ENCODE measurements at places on chromosomes 4 and X.

DNA sequence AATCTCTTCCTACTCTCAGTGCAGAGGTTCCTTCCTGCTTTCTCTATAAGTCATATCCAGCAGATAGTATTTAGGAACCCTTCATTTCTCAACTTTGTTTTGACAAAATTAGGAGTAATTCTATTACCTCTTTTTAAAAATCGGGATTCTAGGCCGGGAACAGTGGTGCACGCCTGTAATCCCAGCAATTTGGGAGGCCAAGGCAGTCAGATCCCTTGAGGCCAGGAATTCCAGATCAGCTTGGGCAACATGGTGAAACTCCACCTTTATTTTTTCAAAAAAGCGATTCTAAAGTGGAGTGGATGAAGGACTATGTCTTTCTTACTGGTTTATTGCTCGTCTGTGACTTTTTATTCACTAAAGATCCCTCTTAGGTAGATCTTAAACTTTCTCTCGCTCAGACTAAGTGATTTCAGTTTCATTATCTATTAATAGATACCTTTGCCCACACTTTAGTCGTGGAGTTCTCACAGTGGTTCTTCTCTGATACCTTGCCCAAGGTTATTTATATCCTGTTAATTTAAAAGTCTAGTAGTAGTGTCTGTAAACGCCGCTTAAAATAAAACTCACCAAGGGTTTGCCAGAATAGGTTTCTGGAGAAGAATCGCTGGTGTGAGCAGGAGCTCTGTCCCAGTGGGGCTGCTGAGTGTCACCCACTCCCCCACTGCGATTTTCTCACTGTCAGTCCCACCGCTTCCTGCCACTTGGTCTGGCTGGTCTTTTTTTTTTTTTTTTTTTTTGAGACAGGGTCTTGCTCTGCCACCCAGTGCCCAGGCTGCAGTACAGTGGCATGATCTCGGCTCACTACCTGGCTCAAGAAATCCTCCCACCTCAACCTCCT lies 27.0 kb upstream of the TMEM131L start:
- no peak for DNase-seq

- no peak for DNase-seq
Measured at GRCh38 chr4:169985881-169986280, 40.3 kb downstream of the MFAP3L start.

- DNase-seq, result no peak
Measured at GRCh38 chrX:149825424-149825823, 43.7 kb downstream of the MAGEA9 start.

- no peak for DNase-seq
Measured at GRCh38 chrX:132704769-132705168, 215.9 kb upstream of the MBNL3 start.

- DNase-seq, result peak; percentile 69
Measured at GRCh38 chrX:150365990-150366911, 3.1 kb downstream of the MAMLD1 start.

- peak; percentile 29 for DNase-seq
Measured at GRCh38 chr4:77697860-77698590, 92.4 kb downstream of the CXCL13 start.

GRCh38 chr4:13522282-13523104 lies 21.8 kb downstream of the NKX3-2 start:
- DNase-seq, result no peak

GRCh38 chrX:72040506-72040905 lies 91.2 kb downstream of the RTL5 start:
- DNase-seq, result no peak

DNA sequence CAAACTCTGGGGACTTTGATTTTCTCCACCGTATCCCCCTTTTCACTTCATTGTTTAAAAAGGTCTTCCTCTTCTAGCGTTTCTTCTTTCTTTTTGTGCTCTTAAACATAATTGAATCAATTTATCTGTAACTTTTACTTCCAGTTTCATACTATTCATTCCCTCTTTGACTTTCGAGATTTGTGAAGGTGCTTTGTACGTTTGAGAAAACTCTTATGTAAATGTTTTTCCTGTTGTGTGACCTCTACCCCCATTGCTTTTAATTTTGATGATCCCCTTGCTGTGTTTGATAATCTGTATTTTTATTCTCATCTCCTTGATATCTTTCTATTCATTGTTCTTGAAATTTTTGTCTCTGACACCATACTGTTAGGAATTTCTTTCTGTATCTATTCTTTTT lies 4.8 kb downstream of the USP38 start:
- no peak for DNase-seq

GRCh38 chr4:162010362-162010761 lies 153.4 kb downstream of the FSTL5 start:
- DNase-seq, result no peak
